ENCODE measurements at places on chromosomes 6 and 20.

- DNase-seq: no peak
Measured at GRCh38 chr6:156065849-156066248, 610.2 kb upstream of the NOX3 start.

GRCh38 chr6:127317388-127318128 is 25.9 kb downstream of the ECHDC1 start:
- no peak for DNase-seq

GRCh38 chr6:169986848-169987498 is 235.6 kb downstream of the ERMARD start:
- no peak for DNase-seq

GRCh38 chr6:125300992-125301434 is 754 bp downstream of the HDDC2 start:
- no peak for DNase-seq

DNA sequence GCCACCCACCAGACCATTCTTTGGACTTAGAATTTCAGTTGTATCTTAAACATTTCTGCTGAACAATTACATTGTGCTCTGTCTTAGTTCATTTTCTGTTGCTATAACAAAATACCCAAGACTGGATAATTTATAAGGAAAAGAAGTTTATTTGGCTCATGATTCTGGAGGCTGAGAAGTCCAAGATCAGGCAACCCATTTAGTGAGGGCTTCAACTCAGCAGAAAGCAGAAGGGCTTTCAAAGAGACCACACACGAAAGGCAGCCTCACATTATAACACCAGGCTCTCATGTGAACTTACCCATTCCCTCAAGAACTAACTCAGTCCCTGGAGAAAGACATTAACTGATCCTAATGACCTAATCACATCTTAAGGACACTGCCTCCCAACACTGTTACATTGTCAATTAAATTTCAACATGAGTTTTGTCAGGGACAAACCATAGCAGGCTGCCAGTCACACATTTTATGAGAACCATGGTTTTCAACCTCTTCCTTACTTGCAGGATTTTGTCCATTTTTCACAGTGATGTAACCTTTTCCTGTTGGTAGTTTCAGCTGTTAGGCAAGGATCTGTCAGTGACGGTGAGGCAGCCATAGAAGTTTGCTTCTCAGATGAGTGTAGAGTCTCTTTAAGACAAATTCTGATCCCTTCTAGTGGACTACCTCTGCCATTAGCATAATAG is 399.6 kb upstream of the SOX4 start:
- no peak for DNase-seq

DNA sequence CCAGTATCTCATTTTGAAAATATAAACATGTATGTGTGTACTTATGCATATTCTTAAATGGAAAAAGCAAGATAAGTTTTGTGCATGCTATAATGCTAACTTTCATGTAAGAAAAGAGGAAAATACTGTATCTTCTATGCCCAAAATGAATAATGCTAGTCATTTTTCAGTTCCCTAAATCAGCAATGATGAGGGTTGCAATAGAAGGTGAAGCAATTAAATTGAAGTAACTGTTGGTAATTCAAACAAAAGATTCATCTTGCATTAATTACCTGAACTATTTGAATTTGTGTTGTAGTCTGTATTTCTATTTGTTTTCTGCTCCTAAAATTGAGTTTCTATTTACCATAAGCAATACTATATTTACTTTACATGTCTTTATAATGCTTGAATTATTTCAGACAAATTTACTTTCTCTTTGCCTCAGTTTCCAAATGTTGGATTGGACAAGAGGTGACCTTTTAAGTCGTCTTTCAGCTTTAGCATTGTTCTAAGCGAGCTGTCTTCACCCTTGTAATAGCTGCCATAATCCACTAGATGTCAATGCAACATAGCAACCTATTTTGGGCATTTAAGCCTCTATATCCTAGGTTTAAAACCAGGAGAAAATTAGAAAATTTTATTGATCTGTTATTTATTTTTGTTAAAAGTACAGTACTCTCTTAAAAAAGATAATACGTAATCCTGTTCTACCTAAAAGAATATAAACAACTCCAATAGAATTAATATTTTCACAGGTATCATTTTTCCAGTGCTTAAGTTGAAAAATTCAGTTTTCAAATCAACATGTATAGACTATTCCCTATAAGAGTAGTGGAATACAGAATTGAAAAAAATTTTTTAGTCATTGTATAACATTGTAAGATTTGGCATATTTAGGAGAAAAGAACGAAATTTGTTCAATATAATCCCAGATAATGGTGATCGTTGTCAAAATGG is 52.3 kb upstream of the IFNGR1 start:
- no peak for DNase-seq

DNA sequence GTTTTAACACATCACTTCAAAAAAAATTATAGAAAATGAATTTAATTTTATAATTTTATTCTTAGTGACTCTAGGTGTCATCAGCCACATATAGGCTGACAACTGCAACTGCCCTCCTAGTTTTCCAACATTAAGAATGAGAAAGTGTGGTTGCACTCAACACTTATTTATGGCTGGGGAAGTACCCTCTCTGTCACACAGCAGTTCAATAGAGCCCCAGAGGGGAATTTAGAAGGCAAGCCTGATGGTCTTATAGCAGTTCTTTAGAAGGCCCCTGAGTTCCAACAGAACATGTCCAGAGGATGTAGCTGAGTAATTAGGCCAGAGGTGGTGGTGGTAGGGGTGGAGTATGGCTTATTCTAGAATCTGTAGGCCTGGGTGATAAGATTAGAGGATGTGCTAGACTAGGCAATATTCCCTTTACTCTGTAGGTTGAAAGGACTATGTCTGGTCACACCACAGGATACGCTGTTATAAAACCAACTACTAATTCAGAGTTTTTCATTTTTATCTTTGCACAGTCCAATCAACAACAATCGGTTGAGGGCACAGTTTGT is 226.5 kb upstream of the CITED2 start:
- DNase-seq: peak; percentile 13

GRCh38 chr6:15622045-15622740 is 40.6 kb downstream of the DTNBP1 start:
- no peak for DNase-seq

DNA sequence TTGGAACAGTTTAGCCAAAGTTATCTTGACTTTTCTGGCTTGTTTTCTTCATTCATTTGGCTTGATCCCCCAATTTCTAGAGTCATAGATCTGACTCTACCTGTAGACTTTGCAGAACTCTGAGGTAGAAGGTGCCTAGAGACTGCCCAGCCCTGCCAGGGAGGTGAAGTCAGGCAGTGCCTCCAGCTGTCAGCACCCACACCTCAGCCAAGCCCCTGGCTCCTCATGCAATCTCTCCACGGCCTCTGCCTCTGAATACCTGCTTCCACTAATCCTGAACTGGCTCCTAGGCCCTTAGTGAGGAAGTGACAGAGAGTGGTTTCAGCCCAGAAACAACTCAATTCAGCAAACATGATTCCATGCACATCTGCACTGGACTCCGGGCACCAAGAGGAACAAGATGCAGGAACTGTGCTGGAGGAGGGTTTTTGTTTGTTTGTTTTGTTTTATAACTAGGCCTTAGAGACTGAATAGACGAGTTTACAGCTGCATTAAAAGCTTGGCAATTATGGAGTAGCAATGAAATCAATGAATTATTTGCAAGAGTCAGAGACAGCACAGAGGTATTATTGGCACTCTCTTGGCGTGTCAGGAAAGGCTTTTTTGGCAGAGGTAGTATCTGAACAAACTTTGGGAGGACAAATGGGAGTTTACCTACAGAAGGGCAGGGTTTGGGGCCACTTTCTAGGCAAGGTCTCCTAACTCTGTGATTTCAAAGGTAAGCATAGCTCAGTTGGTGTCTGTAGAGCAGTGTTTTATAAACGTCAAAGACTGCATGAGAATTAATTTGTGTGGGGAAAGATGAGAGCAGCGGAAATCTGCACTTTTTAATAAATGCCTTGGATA is 25.2 kb downstream of the TGM3 start:
- DNase-seq: no peak

DNA sequence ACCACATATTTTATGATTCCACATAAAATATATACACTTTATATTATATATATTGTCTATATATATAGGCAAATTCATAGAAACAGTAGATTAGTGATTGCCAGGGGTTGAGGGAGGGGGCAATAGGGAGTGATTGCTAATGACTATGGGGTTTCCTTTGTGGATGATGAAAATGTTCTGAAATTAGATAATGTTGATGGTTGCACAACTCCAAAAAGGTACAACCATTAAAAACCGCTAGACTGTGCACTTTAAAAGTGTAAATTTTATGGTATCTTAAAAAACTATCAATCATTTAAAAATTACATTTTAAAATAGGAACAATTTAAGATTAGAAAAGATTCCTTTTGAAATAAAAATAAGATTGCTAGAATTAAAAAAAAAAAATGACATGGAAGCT is 23.8 kb upstream of the CEP85L start:
- DNase-seq: no peak

DNA sequence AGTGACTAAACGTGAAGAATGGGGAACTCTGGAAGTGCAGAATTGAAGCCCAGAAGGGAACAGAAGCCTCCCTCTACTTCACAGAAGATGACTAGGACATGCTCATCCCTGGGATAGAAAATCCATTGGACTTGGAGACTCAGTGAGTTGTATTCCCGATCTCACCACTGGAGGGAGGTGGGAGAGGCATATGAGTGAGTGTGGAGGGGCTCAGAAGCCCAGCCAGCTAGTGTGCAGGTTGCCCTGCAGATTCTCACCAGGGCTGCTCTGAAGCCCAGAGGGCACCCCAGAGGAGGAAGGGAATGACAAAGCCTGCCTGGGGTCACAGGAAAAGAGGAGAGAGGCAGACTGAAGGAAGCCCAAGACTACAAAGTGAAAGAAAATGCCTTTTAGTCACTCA is 42.1 kb upstream of the HLA-E start:
- DNase-seq: no peak

GRCh38 chr6:168352096-168352495 is 32.5 kb upstream of the DACT2 start:
- no peak for DNase-seq

- DNase-seq: no peak
Measured at GRCh38 chr6:122788208-122788607, 850 bp upstream of the SMPDL3A start.

DNA sequence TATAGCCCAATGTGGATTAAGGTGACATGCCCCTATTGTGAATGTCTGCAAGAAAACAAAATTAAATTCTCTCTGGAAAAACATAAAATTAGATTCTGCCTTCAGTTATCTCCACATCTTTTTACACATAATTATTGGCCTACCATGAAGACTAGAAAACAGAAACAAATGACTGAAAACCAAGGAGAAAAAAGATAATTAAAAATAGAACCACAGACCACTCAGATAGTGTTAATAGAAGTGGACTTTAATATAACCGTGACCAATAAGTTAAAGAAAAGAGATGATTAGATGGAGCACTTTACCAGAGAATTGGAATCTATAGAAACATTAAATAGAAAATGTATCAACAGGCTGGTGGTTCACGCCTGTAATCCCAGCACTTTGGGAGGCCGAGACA is 445.7 kb downstream of the EPM2A start:
- DNase-seq: no peak

- no peak for DNase-seq
Measured at GRCh38 chr20:10433014-10433622, 904 bp downstream of the MKKS start.

- no peak for DNase-seq
Measured at GRCh38 chr20:58026361-58026760, 202.1 kb downstream of the ANKRD60 start.

- no peak for DNase-seq
Measured at GRCh38 chr6:117729613-117730012, 54.3 kb downstream of the NUS1 start.

DNA sequence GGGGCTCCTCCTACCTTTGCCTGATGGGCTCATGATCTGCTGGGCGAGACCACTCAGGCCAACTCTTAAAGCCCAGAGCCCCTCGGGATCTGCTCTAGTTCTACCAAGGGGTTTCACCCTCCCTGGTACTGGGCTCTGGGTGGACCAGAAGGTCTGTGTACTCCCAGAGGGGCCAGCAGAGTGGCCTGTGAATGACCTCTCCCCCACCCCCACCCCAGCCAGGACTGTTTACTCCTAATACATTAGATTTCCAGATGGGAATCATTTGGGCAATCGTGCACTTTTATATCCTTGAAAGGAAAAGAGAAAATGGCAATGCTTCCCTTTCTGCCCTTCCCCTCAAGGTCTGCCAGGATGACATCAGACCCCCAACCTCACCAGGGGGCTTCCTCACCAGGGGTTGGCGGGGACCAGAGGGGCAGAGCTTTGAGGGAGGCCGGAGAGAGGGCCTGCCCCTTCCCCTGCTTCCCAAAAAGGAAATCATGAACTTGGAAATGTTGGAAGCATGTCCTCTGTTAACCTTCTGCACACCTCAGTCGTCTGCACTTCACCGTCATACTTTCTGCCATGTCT is 37.1 kb upstream of the PMEPA1 start:
- no peak for DNase-seq

- DNase-seq: no peak
Measured at GRCh38 chr6:137362878-137363804, 131.1 kb downstream of the OLIG3 start.

- peak; percentile 9 for DNase-seq
Measured at GRCh38 chr6:31353384-31353945, 3.5 kb downstream of the HLA-B start.

DNA sequence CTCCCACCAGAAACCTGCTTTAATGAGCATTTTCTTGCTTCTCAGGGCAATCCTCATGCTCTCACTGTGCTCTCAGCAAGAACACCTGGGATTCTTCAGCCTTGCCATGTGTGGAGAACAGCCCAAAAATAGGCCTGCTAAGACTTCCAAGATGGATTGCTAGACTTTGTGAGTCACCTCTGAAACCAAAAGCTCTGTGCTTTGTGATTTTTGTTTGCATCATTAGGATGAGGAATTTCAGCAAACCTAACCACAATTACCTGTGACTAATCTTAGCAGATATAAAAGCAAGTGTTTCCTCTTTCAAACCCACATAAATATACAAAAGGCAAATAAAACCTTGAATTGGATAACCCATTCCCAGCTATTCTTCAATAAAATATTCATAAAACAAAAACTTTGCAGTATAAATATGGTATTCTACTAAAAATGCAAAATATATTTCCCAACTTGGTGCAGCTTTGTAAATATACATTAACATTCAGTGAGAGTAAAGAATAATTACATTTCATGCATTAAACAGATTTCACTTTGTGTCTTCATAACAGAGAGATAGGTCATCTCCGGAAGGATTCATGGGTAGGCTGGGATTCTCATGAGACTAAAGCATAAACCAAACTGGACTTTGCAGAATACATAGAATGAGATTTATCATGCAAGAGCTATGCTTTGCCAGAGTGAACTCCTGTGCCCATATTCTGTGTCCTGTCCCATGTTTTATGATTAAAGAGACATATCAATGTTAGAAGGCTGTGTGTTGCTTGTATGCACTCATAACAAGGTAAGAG is 33.5 kb downstream of the TPBG start:
- DNase-seq: no peak

Measured in stimulated activated CD4-positive, alpha-beta T cell treated with anti-CD3 and anti-CD28 coated beads, Interleukin-15, amount 100 ng/mL, for 24 hours (primary cell).